Endodermal cell (in vitro differentiated cells): ENCODE measurements at places on chromosomes 7 and 10.

DNA sequence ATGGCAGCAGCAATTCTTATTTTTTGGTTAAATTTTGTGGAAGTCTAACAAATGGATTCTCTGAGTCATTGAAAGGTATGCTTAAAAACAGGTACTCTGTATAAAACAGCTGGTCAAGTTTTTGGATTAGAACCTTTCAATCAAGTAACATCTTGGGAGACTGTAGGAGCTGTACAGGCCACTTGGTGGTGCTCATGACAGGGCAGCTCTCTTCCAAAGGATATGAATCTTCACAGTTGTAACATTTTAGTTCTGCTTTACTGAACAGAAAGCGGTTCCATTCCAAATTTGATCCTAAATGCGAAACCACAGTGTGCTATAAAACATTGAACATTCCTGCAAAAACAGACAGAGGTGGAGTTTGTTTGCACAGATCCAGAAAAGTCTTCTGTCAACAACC lies 44.5 kb upstream of the AGR3 start:
- no peak for DNase-seq

DNA sequence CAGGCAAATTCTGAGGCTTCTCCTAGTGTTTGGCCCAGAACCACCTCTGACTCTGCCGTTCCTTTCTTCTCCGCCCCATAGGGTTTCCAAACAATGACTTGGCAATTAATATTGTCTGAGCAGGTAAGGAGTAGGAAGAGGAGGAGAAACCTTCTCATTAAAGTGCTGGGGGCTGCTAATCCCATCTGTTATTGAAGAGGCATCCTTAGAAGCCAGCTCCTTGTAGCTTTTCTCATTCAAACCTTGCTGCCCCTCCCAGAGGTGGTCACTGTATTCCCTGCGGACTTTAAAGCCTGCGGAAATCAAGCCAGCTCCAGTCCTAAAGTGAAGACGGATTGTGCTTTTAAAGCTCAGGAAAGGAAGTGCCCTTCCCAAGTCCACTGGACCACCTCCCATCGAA lies 1.4 kb upstream of the NKX1-2 start:
- peak; percentile 76 for DNase-seq

DNA sequence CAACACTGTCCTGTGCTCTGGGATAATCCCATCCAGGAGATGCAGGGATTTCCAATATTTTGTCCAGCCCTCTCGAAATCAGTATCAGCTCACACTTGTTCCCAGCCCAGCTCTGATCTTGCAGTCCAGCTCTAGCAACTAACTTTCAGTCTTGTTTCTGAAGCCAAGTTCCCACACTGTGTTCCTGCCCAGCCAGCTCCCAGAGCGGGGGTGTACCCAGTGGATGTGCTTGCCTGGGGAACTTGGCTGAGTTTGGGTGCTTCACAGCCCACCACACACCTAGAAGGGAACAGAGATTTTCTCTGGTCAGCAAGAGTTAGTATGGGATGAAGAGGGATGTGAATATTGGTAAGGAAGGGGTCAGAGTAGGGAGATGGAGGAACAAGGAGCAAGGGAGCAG lies 57.5 kb upstream of the RAPGEF5 start:
- DNase-seq = no peak

GRCh38 chr10:48806342-48806741 lies 121.7 kb downstream of the WDFY4 start:
- DNase-seq = no peak

DNA sequence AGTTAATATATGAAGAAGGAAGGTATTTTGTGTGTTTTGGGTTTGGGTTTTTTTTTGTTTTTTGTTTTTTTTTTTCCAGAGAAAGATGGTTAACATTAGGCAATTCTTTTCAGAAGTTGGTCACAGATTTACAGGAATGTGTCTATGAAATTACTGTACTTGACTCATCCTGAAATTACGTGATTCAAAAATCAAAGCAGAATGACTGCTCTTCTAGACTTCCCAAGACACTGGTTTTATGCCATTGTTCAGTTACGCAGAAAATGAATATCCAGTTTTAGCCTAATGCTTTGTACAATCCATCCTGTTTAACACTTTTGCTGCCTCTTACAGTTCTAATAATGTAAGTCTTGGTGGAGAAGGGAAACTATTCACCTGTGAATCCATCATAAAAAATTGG lies 39.7 kb upstream of the CELF2 start:
- DNase-seq = no peak

GRCh38 chr7:51639661-51640334 lies 323.2 kb upstream of the COBL start:
- no peak for DNase-seq

DNA sequence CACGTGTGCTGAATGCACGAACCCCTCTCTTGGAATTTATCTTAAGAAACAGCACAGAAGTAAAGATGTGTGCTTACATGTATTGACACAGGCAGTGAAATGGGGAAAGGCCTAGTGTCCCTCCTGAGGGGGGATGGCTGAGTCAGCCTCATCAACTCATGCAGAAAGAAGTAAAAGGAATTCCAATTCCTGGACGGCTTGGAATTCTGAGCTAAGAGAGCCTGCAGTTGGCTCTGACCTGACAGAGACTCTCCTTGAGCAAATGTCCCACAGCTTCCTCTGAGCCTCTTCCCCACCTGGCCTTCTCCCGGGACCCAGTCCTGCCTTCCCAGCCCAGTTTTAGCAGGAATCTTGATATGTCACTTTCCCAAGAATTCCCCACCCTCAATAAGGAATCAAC lies 542.4 kb upstream of the ADARB2 start:
- no peak for DNase-seq

- DNase-seq = no peak
Observed at GRCh38 chr7:96238474-96238873, 83.4 kb downstream of the SLC25A13 start.

DNA sequence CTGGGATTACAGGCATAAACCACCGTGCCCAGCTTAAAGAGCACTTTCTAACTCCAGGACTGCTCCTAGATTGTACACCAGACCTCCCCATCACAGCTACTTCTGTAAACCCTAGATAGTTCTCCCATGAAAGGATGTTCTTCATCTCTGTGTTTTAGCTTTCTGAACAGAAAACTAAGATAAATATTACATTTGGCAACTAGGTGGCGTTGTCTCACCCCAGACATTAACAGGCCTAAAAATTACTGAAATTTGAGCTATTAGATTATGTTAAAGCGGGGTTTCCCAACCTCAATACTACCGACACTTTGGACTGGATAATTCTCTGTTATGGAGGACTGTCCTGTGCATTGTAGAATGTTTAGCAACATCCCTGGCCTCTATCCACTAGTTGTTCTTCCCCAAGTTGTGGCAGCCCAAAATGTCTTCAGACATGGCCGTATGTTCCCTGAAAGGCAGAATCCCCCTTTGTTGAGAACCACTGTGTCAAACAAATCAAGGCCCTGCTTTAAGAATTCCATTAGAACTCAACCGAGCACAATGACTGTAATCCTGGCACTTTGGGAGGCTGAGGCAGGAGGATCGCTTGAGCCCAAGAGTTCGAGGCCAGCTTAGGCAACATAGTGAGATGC lies 19.1 kb downstream of the ATOH7 start:
- no peak for DNase-seq

GRCh38 chr7:34208878-34209621 lies 303.7 kb downstream of the BMPER start:
- DNase-seq = no peak

GRCh38 chr7:75704928-75705327 lies 33.8 kb downstream of the HIP1 start:
- no peak for DNase-seq

- no peak for DNase-seq
Observed at GRCh38 chr7:28038175-28038797, 142.3 kb downstream of the JAZF1 start.

DNA sequence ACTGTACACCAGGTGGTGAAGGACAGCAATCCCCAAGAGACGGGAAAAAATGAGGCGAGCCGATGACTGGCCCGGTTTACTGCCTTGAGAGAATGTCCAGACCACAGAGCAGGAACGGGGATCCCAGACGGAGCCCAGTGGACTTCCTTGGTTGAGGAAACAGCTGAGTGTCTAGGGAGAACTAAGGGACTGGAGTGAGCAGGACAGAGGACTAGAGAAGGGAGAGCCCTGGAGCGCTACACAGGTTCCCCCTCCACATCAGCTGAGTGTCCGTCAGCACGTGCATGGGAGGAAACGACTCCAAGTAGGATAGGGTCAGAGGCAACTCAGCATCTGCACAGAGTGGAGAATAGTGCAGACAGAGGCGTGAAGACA lies 7.1 kb upstream of the WDR86 start:
- DNase-seq = no peak

DNA sequence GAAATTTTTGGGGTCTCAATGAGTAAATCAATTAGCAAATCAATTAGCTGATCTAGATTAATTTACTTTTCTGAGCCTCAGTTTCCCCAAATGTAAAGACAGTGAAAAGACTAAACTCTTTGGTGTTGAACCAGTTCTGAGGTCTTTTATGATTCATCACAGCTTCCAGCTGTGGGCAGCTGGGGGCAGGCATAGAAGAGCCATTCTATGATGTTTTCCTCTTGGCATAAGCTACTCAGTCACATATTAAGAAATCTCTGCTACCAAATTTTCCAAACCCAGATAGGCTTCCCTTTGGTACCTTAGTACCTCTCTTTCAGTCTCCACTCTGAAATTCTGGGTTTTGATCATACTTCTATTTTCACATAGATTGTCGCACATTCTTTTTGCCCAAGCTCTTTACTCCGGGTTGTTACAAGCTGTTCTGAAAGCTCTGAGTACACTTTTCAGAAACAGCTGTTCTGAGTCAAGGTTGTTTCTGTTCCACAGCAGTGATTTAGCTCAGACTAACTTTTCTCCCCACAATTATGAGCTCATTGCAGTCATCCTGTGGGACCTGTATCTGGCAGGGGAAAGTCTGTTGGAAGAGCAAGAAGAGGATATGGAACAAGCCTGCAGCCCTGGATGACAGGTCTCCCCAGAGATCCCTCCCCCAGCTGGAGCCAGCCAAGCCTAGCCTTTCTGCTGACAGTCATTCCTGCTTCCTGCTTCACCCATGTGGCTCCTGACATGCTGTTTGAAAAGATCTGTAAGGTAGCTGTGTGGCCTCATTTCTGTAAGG lies 599.6 kb upstream of the GHITM start:
- DNase-seq = peak; percentile 75

DNA sequence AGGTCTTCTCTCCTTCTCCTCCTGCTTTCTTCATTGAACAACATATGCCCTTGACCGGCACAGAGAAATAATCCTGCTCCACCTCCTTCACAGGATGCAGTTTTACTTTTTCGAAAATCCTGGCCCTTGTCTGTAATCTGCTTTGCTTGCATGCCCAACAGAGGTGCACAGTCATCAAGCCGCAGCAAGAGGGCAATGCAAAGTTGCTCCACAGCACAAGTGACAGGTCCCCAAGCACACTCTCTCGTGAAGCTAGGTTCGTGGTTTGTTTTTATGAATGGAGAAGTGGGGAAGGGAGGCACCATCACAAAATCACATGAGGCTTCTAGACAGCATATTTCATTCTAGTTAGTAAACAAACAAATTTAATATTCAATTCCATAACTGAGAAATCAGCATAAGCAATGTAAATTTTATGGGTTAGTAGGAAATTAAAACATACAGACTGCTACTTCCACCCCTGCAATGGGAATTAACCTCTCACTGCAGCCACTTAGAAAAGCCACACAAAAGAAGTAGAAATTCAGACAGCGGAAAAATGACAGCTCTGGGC lies 178.8 kb downstream of the TPK1 start:
- DNase-seq = peak; percentile 59

- DNase-seq = no peak
Observed at GRCh38 chr7:123265853-123266252, 66.1 kb upstream of the SLC13A1 start.

DNA sequence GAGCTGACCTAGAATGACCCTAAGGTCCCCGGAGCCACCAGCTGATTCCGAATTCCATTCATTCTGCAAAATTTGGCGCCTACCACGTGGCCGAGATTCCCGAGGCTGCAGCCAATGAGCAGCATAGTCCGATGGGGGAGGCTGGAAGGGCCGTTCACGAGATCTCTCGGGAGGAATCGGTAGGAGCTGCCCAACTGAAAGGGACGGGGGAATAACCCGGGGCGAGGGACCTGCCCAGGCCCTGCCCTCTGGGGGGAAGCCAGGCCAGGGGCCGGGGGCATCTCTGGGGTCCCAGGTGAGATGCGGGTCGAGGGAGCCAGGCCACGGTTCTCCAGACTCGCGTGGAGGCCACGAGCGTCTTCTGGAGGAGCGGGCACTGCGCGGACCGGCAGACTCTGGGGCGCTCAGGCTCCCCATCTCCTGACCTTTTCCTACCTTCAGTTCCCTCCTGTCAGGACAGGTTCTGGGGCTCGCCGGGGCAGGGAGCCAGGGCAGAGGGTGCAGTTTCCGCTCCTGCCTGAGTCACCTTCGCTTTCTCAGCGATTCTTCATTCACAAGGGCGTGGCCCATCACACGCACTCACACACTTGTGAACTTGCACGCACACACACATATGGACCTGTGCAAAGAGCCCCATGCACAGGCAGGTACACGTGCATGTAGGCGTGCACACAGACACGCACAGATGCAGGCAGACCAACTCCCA lies 173.4 kb downstream of the RNF216 start:
- peak; percentile 91 for DNase-seq

- peak; percentile 74 for DNase-seq
Observed at GRCh38 chr7:1533547-1534329, 3.2 kb downstream of the MAFK start.

DNA sequence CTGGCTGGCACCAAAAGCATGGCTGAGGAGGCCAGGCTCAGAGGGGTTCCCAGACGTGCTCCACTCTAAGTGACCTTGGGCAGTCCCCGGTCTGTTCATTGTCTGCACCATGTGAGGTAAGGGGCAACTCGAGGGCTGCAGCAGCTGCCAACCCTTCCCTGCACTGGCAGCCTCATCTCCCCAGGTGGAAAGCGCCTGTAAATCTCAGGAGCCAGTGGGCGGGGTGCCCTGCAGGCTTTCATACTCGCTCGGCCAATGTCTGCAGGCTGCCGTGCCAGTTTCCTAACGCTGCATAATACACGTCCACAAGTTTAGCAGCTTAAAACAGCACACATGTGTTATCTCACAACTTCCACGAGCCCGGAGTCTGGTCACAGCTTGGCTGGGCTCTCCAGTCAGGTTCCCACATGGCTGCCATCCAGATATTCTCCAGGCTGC lies 12.6 kb upstream of the GDF10 start:
- DNase-seq = peak; percentile 41

DNA sequence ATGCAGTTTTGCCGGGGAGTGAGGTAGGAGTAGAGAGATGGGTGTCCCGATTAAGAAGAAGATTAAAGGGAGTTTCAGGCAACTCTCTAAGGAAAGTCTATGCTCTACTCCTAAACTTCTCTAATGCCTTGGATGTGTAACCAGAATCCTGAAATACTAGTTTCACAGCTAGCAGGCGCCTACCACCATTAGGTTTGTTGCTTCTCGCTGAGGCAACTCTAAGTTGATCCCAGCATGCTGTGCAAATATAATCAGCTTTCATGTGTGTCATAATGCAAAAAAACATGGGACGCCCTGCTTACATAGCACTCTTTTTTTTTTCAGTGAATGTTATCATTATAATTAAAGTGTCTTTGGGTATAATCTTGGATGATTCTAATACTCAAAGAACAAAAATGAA lies 50.4 kb upstream of the FAM3C start:
- no peak for DNase-seq

DNA sequence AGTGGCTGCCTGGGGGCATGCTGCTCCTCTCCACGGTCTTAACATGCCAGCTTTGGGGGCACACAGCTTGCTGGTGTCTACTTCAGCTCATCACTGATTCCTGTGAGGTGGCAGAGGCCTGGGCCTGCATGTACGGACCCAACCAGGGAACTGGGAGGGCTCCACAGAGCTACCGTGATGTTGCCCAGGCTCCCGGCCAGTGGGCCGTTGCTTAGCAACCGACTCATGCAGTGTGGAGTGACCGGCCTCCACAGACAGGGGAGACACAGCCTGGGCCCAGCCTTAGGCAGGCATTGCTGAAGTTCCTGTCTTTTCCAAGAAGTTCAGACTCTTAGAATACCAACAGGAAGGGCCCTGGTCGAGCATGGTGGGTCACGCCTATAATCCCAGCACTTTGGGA lies 25.8 kb upstream of the SH2B2 start:
- peak; percentile 71 for DNase-seq
